ENCODE measurements at places on chromosomes 4 and X.

DNA sequence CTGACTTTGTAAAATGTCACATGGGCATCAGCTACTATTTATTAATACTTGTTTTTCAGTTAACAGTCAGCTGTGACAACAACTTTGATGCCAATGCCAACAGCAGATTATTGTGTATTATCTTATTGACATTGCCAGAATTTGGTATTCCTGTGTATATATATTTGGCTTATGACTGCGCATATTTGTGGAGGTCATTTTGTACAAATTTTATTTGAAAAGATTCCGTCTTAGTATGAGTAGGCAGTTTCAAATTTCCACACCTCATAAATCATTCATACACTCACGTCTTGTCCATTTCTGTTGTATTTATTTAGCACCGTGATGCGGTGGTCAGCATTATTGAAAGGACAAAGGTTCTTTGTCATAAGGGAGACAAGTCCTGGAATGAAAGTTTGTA lies 558.2 kb upstream of the NDST4 start:
- DNase-seq: no peak

- no peak for DNase-seq
These were observed 1157.5 kb upstream of the PABPC4L start for GRCh38 chr4:135359128-135359527.

GRCh38 chr4:87425711-87426110 lies 3.3 kb downstream of the NUDT9 start:
- no peak for DNase-seq

DNA sequence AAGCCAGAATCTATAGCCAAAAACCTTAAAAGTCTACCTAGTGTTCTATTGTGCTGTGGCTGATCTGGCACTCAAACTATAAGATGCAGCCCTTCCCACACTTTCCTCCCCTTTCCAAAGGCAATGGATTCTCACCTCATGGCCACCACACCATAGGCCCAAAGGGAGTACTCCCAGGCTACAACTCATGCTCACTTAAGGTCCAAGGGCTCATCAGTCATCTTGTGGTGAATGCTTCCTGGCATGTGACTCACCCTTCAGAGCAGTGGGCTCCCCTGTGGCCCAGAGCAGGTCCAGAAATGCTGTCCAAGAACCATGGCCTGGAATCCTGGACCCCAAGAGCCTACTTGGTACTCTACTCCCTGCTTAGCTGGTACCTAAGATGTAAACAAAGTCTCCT lies 181.0 kb downstream of the CHRDL1 start:
- DNase-seq: no peak

DNA sequence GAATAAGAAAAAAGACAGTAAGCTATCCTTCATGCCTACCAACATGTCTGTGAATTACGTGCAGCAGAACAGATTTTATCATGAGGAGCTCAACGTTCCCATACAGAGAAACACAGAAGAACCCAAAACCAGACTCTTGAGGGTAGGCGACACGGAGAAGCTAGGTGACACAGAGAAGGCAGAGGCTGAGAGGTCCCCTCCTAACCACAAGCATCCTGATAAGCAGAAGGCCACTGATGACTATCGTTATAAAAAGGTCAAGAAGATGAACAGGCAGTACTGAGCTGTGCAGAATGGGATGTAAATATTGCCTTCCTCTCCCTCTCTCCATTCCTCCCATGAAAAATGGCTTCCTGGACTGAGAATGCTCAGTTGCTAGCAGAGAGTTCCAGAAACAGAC lies 350.2 kb upstream of the BOD1L1 start:
- no peak for DNase-seq

DNA sequence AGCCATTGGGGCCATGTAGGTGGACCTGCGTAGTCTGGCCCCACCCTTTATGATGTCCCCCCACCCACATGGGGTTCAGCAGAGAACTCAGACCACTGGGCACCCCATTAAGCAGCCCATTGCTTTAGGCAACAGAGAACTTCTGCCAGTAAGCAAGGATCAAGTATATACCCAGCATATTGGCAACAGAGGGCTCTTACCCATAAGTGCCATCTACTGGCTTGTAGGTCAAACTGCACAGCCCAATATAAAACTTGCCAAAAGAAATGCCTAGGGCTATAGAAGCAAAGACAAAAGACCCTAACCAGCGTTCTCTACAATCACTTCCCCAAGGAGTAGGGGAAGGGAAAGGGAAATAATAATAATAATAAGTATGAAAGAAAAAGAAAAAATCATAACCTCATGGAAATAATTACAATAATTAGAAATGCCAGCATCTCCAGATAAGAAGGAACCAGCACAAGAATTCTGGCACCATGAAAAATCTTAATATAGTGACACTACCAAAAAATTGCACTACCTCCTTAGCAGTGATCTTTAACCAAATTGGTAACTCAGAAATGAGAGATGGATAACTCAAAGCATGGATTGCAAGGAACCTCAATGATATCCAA lies 1090.7 kb downstream of the FAT4 start:
- DNase-seq: no peak

- no peak for DNase-seq
These were observed 27.5 kb downstream of the LNX1 start for GRCh38 chr4:53563824-53564223.

All from esophagus squamous epithelium (tissue), 5 donors.